Stimulated activated CD8-positive, alpha-beta memory T cell treated with anti-CD3 and anti-CD28 coated beads, Interleukin-2, amount 100 ng/mL, for 1 hour (primary cell): ENCODE measurements at places on chromosomes 12 and 14.

- no peak for DNase-seq
Observed at GRCh38 chr14:59269466-59269865, 81.0 kb downstream of the DAAM1 start.

DNA sequence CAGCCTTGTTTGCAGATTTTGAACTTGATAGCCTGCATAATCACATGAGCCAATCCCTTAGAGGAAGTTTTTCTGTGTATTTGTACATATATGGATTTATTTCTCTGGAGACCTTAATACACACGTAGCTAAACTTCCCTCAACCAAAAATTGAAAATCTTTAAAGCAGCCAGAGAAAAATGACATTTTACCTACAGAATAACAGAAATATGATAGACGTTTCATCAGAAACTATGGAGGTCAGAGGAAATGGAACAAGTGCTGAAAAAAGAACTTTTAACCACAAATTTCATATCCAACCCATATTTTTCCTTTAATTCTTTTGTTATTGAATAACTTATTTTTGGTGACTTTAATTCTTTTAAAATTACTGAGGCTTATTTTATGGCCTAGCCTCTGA is 177.7 kb downstream of the CCDC91 start:
- DNase-seq: no peak

DNA sequence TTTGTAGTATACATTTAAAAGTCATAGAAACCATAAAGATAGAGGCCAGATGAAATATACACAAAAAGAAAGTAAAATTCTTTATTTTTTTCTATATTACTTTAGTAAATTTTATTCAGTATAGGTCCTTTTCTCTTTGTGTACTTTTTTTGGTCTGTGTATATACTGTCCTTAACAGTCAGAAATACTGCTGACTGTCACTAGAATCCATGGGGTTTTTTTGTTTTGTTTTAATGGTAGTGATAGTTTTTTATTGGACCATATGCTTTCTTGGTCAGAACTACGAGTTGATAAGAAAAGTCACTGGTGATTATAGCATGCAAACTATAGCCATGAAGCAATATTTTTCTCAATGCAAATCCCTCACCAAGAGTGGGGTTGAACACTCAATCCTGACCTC is 165.4 kb downstream of the FOXA1 start:
- DNase-seq: no peak

GRCh38 chr12:4137015-4137414 is 136.5 kb upstream of the CCND2 start:
- DNase-seq: no peak

- peak; percentile 8 for DNase-seq
Observed at GRCh38 chr14:70714055-70714550, 72.4 kb downstream of the TTC9 start.

- no peak for DNase-seq
Observed at GRCh38 chr12:41055875-41056577, 132.1 kb upstream of the PDZRN4 start.

DNA sequence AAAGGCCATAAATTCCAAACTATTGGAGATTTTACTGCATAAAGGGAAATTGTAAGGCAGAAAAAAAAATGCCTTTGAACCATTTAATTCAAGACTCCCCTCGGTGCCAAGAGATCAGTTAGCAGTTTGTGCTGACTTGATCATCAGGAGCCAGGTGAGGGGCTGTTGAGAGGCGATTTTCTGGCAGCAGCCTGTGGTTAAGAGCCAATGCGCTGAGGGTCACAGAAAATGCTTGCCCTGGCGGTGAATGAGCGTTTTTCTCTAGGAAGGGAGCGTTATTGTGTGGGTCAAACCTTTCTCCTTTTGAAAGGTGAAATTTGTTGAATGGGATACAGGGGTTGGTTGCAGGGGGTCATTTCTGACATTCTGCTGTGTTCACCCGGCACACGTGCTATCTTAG is 4.7 kb downstream of the SRRM4 start:
- DNase-seq: no peak

DNA sequence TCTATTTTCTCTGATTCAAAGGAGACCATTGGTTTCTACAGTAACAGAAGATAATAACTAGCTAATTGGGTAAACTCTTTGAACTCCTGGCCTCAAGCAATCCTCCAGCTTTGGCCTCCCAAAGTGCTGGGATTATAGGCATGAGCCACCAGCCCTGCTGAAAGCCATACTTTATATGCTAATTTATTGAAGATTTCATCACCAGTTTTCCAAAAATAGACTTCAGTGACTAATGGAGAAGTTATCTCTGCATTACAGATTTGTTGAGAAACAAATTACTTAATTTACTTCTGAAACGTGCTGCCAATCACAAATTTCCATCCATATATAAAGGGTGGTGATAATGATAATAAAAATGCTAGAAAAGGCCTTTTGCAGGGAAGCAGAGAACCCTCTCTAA is 1758.1 kb upstream of the SEL1L start:
- no peak for DNase-seq
